ENCODE measurements at places on chromosomes 7 and 10.

DNA sequence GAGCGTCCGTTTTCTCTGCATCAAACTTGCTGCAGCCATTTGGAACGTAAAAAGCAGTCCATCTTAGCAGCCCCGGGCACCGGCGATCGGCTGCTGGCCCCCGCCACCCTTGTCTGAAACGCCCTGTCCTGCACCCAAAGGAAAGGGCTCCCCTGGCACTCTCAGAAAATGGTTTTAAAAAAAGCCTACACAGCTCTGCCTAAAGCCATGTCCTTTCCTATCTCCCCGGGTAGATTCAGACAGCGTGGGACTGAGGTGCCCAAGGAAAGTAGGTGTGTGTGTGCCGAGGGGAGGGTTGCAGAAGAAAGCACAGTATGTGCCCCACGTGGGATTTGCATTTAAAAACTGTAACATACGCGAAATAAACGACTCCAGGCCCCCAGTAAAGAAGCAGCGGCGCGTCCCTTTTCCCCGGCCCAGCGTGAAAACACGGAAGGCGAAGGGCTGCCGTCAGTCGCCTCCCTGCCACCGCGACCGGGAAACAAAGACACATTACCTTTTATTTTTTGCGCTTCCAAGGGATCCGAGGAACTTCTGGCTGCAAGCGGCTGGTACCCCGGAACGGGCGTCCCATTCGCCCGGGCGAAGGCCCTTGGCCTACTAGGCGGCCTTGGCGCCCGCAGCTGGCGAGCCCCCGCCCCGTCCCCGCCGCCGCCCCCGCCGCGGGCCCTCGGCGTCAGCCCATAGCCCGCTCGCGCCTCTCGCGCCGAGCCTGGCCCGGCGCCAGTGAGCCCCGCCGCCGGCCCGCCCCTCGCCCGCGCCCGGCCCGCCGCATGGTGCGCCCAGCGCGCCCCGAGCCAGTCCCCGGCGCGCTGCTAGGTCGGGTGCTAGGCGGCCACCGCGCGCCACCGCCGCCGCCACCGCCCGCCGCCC, 304.6 kb downstream of the PRPF18 start:
- no peak for DNase-seq

GRCh38 chr7:47027695-47028240, 554.1 kb downstream of the TNS3 start:
- DNase-seq, result no peak

GRCh38 chr10:80465451-80465835, 11.3 kb downstream of the TSPAN14 start:
- DNase-seq, result no peak

DNA sequence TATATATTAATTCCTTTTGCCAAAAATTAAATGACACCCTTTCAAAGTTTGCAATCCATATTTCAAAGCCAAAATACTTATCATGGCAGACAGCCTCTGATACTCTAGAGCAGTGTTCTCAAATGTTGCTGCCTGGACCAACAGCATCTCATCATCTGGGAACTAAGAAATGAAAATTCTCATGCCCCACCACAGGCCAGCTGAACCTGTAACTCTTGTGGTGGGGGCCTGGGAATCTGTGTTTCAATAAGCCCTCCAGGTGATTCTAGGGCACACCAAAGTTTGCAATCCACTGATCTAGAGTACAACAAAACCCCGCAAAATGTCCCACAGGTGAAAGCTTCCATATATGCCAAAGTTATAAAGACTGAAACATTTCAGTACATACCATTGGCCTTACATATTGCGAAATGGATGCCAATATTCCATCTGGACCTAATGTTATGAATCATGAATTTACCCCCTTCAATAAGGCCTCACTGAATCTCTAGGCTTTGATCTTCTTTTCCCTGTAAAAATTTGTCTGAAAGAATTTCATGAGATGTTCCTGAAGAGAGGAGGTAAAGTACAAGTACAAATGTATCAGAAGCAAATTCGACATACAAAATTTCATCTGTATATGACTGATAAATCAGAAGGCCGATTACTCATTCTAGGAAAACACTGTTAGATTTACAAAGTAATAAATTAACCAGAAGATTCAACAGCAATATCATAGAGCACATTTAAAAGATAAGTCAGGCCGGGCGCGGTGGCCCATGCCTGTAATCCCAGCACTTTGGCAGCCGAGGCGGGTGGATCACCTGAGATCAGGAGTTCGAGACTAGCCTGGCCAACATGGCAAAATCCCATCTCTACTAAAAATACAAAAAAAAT, 25.3 kb upstream of the EPC1 start:
- no peak for DNase-seq

GRCh38 chr10:133006806-133007205, 64.4 kb upstream of the CFAP46 start:
- DNase-seq, result no peak

- no peak for DNase-seq
These were observed 21.2 kb upstream of the KDM7A start for GRCh38 chr7:140197938-140198337.

DNA sequence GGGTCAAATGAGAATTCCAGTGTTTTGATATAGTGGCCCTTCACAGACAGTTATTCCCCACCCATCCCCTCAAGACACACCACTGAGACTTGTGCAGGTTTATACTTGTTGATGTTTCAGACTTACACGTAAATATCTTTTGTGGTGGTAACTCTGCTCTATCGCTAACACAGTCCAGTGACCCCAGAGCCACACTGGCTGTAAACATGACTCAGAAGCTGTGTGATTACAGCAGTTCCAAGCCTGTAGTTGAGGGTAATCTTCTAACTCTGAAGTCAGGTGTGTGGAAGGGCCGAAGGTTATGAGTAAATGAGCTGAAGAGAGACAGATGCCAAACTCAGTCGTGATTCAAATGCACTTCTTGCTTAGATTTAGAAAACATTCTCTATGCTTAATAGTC, 19.4 kb downstream of the NOBOX start:
- DNase-seq, result no peak

DNA sequence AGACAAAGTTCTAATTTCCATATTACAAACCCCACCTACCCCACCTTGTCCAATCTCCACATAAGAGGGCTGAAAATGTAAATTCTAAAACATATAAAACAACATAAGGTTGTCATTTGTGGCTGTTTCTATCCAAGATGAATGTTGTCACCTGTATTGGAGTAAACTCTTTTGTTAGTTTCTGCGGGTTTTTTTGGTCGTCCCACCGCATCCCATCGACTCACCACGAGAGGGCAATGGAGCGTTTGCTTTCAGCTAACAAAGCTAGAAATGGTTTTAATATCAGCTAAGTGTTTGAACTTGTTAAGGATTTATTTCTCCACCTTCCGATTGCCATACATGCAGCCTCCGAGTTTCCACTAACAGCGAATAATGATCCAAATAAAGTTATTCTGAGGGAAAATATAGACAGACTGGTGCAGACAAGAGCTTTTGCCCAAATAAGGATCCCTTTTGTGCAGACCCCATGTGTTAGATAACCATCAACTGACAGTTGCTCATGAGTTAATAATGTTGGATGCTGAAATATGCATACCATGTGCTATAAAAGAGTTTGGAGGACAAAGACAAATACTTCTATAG, 137.2 kb downstream of the ARID5B start:
- peak; percentile 8 for DNase-seq

DNA sequence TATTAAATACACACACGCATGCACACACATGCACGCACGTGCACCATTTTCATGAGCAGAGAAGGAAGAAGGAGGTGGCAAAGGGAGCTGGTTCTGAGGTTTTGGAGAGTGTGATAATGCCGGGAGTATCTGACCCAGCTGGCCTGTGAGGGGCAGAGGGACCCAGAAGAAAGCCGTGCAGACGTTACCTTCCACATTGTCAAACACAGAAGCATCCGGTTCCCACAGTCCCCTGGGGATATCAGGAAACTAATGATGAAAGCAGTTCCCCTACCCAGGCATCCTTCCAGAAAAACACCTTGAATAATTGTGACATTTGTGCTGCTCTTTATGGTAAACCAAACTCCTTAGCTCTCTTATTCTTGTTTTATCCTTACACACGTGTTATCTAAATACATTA, 85.7 kb upstream of the FAM180A start:
- DNase-seq, result no peak

DNA sequence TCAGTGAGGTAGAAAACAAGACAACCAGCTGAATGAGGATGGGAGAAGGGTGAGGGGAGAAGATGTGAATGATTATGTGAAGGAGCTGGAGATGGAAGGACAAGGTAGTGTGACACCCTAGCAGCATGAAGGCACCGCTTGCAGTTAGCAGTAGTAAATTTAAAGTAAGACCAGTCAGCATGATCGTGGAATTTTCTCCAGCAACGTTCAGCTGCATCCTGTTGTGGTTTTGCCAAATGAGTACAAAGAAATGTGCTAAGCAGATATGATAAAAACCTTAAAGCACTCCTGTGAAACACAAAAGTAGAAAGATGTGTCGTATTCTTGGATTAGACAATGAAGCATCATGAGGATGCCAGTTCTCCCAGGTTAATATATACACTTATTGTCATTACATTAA, 34.1 kb upstream of the IFRD1 start:
- no peak for DNase-seq

All from NCI-H1417 treated with DMSO at 0.1 percent for 48 hours (cell line).